ENCODE measurements at places on chromosomes 16 and 17.

- no peak for DNase-seq
These were observed 92.4 kb downstream of the YPEL2 start for GRCh38 chr17:59423903-59424302.

GRCh38 chr16:24969071-24969470, 46.1 kb downstream of the ARHGAP17 start:
- DNase-seq, result no peak

DNA sequence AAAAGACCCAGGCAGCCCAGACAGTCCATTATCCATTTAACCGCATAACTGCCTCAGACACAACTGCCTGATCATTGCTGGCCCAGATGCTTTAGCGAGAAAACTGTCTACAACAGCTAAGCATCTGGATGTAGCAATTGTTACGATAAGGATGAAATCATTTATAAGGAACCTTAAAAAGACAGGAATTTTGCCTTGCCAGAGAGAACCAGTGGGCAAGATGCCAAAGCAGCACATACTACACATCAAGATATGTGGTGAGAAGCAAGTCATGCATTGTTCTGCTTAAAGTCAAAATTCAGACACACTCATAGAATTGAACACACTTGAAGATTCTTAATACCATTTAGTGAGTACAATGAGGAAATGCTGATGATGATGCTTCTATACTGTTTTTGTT, 1525.3 kb downstream of the CDH8 start:
- DNase-seq, result no peak

- DNase-seq, result no peak
These were observed 2.3 kb downstream of the MAP3K3 start for GRCh38 chr17:63624531-63624880.

GRCh38 chr16:54373534-54374520, 87.2 kb upstream of the IRX3 start:
- no peak for DNase-seq

DNA sequence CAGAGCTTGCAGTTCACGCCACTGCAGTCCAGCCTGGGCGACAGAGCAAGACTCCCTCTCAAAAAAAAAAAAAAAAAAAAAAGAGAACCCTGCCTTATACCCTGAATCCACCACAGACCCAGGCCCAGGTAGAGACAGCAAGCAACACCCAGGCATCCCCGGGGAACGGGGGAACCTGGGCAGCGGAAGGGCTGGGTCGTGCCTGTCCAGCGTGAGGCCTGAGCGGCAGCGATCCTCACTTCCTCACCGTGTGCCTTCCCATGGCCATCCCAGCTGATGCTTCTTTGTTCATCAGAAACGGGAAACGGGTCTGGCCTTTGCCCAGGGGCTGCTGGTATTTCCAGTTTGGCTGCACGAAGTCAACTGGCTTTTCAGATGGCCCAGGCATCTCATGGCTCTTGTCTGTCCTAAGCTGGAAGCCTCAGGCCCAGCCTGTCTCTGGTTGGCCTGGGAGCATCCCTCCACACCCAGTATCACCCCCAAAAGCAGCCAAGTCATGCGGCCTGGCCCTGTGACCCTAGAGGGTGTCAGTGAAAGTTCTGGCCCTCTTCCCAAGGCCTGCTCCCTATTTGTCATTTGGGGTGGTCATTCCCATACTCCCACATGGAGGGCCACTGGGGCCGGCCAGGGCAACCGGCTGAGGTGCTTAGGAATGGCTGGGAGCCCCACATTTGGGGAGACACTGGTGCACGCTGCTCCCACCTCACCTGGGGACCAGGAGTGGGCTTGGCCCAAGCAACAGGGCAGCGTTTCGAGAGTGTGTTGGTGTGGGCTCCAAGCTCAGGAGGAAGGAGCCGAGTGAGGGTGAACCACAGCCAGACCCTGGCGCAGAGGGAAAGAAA, 20.1 kb downstream of the FAM83G start:
- no peak for DNase-seq

DNA sequence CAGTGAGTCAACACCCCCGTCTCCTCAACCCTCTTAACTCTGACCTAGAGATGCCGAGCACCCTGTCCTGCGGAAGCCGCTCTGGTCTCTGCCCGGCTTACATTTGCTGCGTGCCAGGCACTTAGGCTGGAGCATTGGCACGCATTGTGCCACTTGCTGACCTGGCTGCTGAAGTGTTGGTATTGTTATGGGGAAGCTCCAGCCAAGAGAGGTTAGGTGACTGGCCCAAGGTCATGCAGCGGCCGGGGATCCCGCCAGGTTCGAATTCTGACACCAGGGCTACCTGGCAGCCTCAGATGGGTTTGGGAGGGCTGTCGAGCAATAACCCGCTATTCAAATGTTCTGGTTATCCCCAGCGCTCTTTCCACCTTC, 5.0 kb upstream of the HSD17B1 start:
- DNase-seq, result no peak

DNA sequence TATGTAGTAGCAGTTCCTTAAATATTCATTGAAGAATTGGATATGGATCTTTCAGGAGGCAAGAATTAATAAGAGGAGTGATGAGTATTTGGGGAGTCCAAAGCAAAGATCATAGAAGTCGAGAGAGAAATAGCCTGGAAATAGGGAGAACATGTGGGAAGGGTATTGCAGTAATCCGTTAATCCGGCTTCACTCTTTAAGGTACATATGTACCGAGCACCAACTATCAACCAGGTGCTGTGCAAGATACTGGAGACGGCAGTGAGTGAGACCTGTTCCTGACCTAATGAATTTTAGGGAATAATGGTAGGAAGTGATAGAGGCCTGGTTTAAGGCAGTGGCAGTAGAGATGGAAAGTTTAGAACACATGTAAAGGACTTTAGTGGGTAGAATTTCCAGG, 1.1 kb downstream of the ELP5 start:
- no peak for DNase-seq

DNA sequence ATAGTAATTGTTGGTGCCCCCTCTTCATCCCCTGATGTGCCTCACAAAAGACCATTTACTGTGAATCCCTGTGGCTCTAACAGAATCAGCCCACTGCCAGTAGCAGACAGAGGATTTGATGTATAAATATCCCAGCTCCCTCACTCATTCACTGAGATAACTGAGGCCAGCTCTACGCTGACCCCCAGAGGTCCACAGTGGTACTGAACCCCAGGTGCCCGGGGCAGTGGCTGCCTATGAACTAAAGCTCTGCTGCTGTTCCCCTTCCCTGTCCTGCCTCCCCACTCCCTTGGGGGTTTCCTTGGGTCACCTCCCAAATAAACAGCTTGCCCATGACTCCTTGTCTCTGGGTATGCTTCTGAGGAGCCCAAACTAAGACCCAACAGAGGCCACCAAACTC, 295.8 kb downstream of the FOXL1 start:
- DNase-seq, result no peak

- DNase-seq, result no peak
These were observed 3.1 kb upstream of the BAIAP3 start for GRCh38 chr16:1330260-1330914.

DNA sequence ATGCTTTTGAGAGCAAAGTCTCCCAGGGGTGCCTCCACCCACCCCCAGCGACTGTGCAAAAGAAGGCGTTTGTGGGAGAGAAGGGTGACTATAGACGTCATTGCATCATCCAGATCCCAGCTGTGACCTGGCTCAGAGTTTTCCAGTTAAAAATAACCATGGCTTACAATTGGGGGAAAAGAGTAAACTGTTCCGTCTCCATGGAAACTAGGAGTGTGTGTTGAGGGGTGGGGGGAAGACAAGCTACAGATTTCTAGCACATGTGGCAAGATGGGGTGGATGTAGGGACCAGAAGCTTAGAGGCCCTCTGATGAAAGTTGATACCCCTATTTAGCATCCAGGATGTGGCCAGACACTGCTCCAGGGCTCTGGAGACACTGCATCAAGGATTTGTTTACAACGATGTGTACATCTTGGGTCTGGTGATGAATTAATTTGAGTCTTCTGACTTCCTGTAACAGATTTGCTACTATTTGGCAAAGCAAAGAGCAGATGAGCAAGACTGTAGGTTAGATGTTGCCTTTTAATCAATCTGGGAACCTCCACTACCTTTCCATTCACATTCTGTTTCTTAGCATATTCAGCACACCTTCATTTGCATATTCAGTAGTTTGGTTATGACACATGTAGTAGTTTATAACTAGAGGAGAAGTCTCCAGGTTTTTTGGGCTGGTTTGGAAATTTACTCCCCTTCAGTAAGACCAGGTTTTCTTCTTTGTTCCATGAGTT, 6.2 kb upstream of the DUSP14 start:
- no peak for DNase-seq

DNA sequence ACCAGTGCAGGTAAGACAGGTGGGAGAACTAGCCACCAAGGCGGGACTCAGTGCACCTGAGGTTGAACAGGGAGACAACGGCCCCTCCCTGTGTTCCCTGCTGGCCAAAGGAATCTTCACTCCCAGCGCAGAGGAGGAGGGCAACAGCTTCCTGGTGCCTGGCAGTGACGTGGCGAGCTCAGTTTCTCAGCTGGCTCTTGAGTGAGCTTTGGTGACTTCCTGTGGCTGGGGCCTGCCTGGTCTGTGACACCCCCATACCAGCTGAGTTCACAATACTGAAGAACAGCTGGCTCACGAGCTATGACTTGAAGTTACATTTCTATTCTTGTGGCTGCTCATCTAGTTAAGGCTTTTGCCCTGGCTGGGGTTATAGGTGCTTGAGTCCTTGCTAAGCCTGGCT, 26.1 kb downstream of the WNT9B start:
- no peak for DNase-seq

- DNase-seq, result no peak
These were observed 19.2 kb downstream of the PLXDC1 start for GRCh38 chr17:39132192-39132610.

DNA sequence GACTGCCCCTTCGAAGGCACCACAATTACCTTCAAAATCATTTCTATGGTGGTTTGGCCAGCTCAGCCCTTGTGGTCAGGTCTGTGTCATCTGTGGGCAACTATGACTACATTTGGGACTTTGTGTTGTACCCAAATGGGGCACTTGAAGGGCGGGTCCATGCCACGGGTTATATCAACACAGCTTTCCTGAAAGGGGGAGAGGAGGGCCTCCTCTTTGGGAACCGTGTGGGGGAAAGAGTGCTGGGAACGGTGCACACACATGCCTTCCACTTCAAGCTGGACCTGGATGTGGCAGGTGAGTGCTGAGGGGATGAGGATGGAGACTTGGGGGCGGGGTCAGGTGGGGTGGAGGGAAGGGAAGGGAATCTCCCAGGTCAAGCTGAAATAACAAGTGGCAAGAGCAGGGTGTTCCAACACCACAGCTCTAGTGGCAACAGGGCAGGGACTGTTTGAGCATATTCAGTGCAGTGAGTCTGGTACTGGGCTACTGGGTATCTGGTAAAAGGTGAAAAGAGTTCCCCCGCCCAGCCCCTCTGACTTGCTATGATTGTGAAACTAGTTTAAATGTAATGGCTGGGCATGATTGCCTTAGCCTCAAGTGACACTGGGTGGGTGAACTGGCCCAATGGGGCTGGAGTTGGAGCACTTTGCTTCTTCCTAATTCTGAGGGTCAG, 1.7 kb downstream of the AOC2 start:
- DNase-seq, result peak; percentile 79

DNA sequence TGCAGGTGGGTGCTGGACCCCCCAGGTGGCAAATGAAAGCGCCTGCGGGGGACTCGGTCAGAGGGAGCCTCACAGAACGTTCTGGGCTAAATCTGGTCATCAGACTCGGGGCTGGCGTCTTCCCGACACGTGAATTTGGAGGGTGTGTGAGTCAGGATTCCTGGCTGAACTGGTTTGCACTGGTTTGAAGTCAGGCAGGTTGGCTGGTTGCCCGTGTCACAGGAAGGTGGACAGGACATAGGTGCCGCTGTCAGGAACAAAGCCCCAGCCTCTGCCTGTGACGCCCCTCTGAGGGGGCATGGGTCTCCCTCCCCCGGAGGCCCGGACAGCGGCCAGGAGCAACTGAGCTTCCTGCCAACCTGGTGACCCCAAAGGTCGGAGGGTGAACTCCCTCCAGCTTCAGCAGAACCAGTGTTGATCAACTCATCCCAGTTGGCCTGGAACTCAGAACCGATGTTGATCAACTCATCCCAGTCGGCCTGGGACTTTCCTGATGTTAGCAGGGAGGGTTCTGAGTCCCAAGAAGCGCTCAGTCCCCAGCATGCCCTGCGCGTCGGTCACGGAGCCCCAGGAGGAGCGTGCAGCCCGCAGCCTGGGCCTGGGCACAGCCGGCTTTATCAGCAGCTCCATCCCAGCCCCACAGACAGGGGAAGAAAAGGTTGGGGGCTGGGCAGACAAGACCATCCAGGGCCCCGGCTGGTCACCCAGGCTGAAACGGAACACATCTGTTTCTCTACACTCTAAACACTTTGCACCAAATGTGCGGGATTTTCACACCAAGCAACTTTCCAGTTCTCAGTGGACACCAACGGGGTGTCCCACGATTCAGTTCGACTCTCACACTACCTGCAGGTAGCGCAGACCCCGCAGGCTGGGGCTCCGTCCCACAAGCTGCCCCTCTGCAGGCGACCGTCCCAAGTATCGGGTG, 14.4 kb upstream of the METRNL start:
- DNase-seq, result peak; percentile 49

- no peak for DNase-seq
These were observed 212.1 kb downstream of the CCDC182 start for GRCh38 chr17:57532966-57533365.

DNA sequence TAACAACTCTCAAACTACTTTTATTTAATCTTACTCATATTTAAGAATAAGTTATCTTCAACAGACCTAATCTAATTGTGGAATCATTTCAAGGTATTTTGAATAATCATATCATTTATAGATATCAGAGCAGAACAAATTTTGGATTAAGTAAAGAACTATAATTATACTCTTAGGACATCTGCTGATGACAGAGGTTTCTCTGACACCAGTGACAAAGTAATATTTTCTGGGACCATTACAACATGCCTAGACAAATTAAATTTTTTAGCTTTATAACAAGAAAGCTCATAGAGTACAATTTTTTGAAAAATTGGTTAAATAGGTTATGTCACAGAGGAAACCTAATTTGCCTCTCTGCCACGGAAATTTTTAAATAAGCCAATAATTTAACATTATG, 30.5 kb downstream of the C16orf87 start:
- DNase-seq, result no peak

DNA sequence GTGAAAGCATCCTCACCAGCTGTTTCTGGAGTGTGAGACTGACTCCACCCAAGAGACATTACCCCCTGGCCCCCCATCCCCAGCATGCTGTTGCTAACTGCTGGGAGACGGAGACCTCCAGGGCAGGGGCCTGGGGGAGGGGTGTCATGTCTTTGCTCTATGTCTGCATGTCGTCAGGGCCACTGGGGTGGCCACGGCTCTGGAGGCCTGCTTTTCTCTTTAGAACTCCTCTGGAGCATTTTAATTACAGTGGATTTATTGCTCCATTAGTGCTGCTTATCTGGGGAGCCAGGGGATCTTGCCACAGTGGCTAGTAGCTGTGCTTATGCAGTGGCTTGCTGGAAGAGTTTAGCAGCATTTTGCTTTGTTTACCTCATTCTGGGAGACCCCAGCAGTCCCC, 32.3 kb downstream of the CLEC16A start:
- DNase-seq, result no peak

Data from natural killer cell treated with Interleukin-12 subunit alpha and Interleukin-12 subunit beta and Interleukin-15 and Interleukin-18, amount 100 ng/mL, for 72 hours (primary cell).